NB4 (cell line): ENCODE measurements at places on chromosomes 5 and 9.

DNA sequence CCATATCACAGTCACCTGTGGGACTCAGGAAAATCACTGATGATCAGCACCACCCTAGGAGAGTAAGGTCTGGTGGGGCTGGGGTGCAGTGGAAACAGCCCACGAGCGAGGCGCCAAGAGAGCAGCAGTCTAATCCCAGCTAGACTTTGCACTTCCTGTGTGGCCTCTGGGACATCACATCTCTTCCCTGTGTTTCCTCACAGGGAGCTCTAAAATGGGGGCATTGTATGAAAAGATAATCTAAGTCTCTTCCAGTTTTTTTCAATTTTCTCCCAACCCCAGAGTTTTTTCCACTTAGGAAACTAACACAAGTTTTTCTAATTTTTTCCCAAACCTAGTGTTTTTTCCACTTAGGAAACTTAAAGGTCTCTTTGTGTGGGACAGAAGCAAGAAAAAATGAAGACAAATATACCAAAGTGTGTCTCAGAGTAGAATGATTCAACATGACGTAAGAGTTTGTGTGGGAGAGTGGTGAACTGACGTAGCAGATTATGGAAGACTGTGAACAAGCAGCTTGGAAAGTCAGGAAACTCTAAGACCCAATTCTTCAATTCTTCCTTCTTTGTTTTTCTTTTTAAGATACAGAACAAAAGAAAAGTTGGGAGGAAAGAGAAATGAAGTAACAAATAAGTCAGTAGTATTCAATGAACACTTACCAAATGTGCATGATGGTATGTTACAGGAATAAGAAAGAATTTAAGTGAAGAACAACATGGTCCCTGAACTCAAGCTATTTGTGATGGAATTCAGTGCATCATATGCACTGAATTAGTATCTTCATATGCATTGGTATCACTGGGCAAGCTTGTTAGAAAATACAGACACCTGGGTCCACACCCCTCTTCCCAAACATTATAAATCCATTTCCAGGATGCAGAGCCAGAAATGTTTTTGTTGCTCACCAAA is 51.3 kb downstream of the LHFPL2 start:
- peak; percentile 43 for DNase-seq

GRCh38 chr9:115050002-115050490 is 67.9 kb downstream of the TNC start:
- no peak for DNase-seq

- DNase-seq, result no peak
These were observed 127.6 kb downstream of the ST8SIA4 start for GRCh38 chr5:100775533-100775855.

- DNase-seq, result peak; percentile 42
These were observed 10.5 kb downstream of the MLLT3 start for GRCh38 chr9:20611691-20612287.

DNA sequence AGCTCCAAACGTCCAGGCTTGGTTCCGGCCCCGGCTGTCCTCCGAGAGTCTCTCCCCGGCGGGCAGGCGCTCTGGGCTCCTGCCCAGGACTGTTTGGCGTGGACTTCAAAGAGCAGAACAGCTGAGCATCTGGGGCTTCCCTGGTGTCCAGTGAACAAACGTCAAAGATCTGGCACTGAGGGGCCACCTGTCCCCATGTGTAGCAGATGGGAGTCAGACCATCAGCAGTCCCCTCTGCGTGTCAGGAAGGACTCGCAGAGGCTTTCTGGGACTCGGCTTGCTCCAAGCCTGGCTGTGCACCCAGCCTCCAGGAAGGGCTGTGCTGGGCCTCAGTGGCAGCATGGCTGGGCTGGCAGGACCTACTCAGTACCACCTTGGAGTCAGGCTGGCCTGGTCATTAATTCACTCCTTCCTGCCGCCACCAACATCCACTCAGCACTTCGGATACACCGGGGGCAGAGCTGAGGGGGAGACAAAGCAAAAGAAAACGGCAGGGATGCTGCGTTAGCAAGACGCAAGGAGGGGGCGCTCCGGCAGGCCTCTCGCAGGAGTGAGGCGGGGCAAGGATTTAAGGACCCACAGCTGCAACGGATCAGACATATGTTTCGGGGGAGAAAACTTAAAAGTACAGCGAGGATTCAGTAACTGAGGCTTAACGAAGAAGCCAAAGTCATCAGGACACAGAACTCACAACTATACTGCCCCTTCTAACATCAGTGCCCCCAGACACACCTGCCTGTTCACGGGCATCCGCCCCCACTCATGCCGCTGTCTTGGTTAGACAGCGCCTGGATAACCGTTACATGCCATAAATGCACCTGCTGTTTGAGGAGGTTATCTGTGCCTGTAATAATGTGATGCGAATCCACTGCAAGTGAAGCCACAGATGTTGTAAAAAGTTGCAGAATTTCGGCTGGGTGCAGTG is 164.5 kb upstream of the PHYKPL start:
- DNase-seq, result no peak

DNA sequence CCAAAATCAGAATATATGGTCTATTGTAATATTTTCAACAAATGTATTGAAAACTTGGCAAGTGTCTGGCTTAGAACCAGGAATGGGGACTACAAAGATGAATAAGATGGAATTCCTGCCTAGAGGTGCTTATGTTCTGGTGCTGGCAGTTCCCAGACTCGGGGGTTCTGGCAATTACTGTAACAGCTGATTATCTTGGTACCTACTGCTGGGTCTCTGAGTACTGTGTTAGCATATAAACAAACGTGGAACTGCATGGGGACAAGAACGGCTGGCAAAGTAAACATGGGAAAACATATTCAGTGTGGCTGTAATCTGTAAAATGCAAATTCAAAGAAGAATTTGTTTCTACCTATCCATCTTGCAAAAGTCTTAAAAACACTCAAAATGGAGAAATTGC is 89.9 kb downstream of the SLC24A2 start:
- no peak for DNase-seq

DNA sequence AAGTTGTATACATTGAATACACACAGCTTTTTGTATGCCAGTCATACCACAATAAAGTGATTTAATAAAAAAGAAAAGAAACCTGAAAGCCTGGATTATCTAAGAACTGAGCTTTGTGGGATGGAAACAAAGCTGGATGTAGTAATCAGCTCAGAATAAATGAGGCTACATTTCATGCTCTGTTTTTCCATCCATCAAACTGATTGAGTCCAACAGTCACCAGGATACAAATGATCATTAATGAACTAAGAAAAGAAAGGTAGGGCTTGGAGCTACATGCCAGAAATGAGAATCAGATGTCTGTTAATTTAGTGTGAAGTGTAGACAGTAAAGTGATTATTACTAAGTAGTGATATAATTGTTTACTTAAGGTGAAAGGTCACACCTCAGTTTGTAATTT is 109.8 kb upstream of the TARS1 start:
- no peak for DNase-seq

DNA sequence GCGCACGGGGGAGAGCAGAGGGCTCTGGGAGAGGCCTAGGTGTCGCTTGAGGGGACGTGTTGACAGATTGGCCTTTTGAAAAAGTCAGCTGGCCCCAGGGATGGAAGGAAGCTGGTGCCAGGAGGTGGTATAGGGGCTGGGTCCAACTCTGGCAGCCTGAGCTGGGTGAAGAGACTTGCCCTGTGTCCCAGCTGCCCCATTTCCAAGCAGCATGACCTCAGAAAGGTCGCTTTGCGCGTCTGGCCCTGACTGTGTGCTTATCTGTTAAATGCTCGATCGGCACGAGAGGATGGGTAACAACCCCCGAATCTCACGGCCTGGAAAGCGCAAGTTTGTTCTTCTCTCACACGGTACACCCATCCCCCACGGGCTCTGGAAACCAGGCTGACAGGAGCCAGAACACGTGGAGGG is 31.2 kb upstream of the LAMC3 start:
- DNase-seq, result no peak

- DNase-seq, result no peak
These were observed 74.1 kb upstream of the PTPRD start for GRCh38 chr9:10686943-10687342.

- no peak for DNase-seq
These were observed 56.2 kb upstream of the ALDH1B1 start for GRCh38 chr9:38336341-38336740.

DNA sequence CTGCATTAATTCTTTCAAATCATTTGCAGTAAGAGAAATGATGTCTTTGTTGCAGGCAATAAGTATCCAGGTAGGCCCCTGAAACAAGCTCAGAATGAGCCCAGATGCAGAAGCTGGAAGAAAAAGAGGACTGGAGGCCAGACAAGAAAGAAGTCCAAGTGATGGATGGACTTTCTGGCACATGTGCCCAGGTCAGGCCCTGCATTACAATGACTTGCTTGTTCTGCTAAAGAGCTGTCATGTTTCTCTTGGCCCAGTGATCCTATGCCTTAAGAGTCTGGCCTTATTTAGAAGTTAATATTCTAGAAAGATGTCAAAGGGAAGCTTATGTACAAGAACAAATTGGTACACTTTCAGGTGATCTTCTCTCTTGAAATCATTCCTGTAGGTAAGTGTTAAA is 64.8 kb downstream of the DPYSL3 start:
- DNase-seq, result no peak

DNA sequence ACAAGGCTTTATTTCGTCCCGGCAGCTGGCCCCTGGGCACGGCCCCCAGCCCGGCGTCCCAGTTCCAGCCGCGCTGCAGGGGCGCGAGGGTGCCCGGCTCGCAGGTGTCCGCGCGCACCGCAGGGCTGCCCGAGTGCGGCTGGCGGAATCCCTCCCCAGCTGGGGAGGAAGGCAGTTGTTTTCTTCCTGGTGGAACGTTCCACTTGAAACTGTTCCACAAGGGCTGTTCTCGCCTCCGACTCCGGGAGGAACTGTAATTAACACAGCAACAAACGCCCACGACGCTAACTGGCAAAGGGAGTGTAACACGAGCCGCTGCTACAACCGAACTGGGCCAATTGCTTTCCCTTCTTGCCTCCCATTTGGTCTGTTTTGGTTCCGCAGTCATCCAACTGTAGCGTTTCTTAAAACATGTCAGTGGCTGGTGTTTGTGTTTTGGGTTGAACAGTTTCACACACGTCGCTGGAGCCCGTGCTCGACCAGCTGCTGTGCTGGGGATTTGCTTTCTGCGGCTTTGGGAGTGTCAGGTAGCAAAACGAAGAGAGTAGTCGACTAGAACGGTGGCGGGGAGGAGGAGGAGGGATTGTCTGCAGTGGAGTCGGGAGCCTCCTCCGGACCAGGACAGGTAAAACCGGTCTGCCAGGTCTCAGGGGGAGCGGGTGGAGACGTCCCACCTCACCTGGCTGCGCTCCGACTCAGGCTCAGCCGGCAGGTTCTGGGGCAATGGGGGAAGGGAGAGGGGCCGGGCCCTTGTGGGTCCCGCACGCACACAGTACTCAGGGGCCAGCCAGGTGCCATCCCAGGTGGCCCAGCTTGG is 131.6 kb upstream of the NIPBL start:
- peak; percentile 71 for DNase-seq

GRCh38 chr5:65255294-65255693 is 226.4 kb downstream of the ADAMTS6 start:
- DNase-seq, result no peak

GRCh38 chr9:5278486-5278885 is 26.0 kb downstream of the RLN2 start:
- peak; percentile 23 for DNase-seq

- no peak for DNase-seq
These were observed 23.0 kb downstream of the C1QTNF2 start for GRCh38 chr5:160347448-160347847.

DNA sequence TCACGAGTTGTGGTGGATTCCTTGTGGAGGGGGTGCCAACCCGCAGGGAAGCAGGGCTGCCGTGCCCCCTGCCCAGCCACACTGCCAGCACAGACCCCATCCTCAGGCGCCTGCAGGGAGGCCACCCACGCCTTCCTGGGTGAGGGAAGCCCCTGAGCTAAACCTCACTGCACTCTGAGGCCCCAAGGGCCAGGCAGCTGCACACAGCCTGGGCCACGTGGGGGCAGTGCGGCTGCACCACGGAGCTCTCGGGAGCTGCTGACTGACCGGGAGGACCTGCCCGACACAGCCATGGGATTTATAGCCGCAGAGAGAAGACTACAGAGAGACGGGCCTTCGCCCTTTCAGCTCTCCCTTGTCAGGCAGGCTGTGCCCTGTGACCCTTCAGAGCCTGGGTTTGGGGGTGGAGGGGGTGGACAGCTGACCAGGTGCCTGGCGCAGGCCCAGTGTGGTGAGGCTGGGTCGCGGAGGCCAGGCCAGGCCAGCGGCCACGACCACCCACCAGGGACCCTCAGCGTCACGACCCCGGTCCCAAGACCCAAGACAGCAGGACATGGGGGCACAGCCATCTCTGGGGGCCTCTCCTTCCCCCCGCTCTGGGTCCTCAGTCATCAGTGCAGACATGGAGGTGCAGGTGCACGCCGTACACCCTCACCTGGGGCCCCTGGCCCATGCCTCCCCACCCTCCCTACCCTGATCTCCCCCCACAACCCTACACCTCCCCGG is 4.3 kb upstream of the AHRR start:
- peak; percentile 95 for DNase-seq

- DNase-seq, result no peak
These were observed 20.7 kb downstream of the FAXDC2 start for GRCh38 chr5:154829589-154830218.

DNA sequence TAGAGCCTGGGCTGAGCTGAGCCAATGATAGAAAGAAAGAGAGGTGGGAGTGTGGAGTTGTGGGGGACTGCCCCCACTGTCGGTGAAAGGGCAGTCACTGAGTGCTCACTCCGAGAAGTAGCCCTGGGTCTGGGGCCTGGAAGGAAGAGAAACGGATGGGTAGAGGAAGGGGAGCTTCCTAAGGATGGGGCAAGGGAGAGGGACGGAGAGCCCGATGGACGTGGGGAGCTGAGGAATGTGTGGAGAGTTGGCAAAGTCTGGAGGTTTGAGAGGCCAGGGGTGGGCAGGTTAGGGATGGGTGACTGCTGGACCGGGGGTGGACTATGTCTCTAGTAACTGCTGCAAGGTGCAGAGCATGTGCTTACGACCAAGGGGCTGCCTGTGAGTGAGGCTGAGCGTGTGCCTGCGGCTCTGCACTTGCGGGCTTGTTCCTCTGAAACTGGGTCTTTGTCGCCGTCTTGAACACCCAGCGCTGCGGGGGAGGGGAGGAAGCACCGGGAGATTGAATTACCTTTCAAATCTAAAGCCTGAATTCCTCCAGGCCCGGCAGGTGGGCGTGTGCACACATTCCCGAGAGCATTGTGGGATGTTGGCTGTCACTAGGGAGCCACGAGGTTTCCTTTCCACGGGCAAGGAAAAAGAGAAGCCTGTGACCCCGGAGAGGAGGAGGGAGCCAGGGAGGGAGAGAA is 76.4 kb upstream of the ARAP3 start:
- no peak for DNase-seq

DNA sequence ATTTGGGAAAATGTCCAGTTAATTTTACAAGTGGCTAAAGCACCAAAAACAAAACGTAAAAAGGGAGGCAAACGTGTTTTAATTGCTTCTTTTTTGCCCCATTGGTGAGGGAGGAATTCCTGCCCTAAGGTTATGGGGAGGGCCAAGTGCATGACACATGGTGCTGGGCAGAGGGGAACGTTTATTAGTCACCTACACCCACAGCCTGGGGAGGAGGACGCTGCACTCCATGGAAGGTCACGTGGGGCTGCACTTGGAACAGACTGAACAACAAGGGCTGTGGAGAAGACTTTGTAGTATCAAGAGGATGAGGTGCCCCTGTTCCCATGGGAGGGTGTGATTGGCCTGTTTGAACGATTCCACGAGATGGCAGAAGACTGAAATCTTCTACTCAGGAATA is 13.7 kb upstream of the ADAMTS16 start:
- peak; percentile 21 for DNase-seq
